ENCODE measurements at places on chromosomes 7 and 10. TPM values are rescaled to one million over a fixed set of nuclear protein-coding genes. Genes with fewer than 3 reads are reported as not detected.

APBB1IP gene
- total RNA-seq: not detected

VAX1 gene
- total RNA-seq: not detected

MUC3A gene
- not detected for total RNA-seq

CALML3 gene
- not detected for total RNA-seq

THSD7A gene
- total RNA-seq: 0.38 TPM

ANKRD30A gene
- not detected for total RNA-seq

OR2A12 gene
- not detected for total RNA-seq

DENND2A gene
- total RNA-seq: 0.75 TPM

TMEM176A gene
- total RNA-seq: under 0.01 TPM

KCNH2 gene
- 0.08 TPM for total RNA-seq
